ENCODE measurements at places on chromosomes 13 and 19.
A peak's percentile ranks its signal among the peaks of the same experiment; 100 is the strongest.

- no peak for DNase-seq
Measured at GRCh38 chr19:54271106-54271505, 9.8 kb downstream of the LILRB2 start.

DNA sequence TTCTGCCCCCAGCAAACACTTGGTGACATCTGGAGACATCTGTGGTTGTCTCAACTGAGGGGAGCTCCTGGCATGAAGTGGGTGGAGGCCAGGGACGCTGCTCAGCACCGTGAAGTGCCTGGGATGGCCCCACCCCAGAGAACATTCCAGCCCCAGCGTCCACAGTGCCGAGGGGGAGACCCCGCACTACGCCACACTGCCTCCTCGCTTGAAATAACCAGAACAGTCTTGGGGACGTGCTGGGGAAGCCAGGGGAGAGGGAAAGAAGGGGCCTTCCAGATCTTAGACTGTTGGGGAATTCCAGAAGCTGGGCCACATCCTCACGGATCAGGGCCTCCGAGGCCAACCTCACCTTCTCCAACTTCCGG, 4.2 kb downstream of the DPP9 start:
- no peak for DNase-seq

DNA sequence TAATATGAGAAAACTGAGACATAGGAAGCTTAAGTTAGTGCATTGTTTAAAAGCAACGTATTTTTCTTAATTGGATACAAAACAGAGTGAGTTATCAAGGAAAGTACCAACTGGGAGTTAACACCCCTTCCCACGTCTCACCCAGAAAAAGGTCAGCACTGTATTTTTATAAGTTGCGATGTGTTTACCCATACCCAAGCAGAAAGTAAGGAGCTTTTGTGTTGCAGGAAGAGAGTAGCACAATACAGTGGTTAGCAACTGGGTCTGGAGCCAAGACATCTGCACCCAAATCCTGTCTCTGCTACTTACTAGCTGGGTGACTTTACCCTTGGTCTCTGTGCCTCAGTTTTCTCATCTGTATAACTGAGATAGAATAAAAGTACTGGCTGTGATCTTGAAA, 34.3 kb downstream of the FAM216B start:
- no peak for DNase-seq

GRCh38 chr19:791567-792305, 5.5 kb upstream of the PTBP1 start:
- peak; percentile 84 for DNase-seq

DNA sequence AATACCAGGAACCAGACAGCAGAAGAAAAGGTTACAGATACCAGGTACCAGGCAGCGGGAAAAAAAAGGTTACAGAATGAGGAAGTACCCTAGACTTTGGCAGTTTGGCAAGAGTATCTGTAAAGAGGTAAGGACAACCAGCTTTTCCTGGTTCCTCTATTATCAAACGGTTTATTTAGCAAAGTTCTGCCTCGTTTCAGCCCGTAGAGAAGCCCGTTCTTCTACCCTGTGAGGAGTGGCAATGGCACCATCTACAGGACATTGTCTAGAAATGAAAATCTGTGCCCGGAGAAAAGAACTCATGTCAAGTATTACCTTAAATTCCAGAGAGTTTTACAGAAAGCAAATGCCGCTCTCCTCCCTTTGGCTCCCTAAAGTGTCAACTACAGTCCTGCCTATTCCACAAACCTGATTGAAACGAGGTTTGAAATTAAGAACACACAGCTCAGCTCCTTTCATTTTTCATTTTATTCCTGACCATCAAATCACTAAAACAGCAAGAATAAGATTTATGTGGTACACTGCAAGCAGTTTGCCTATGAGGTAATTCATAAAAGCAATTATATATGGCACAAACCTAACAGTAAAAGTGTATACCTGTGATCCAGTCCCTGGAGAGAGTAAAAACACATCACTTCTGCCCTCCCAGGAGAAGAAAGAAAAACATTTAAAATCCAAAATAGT, 226.3 kb downstream of the SLC7A1 start:
- peak; percentile 67 for DNase-seq

DNA sequence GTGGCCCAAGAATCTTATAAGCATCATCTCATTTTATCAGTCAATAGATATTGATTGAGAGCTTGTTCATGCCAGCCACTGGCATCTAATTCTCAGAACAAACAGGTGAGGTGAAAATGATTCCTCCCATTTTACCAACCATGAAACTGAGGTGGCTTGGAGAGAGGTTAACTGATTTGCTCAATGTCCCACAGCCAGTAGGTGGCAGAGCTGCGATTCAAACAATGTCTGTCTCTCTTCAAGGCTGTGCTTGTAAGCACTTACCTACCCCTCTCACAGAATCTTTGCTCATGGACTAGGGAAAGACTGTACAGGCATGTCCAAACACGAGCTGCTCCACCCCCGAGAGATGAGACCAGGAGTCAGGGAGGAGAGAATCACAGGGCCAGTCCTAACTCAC, 21.5 kb upstream of the GSX1 start:
- peak; percentile 49 for DNase-seq

GRCh38 chr19:33641956-33642498, 20.3 kb downstream of the CHST8 start:
- no peak for DNase-seq

DNA sequence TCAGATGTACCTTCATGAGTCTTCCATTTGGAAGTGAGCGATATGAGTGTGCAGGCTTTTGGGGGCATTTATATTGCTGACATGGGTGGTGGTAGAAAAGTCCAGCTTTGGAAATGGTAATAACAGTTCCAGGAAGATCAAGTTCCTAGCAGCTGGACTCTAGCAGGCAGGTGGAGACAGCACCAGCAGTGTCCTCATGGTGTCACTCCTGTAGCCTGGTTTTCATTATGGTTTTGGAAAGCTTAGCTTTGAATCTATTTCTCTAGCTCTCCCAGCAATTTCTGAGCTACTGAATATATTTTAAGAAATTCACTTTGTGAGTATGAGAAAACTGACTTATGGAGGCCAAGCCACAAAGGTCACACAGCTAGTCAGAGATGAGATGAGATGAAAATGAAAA, 523.2 kb upstream of the HTR2A start:
- DNase-seq, result no peak

GRCh38 chr13:98697791-98698190, 54.7 kb downstream of the SLC15A1 start:
- DNase-seq, result no peak

DNA sequence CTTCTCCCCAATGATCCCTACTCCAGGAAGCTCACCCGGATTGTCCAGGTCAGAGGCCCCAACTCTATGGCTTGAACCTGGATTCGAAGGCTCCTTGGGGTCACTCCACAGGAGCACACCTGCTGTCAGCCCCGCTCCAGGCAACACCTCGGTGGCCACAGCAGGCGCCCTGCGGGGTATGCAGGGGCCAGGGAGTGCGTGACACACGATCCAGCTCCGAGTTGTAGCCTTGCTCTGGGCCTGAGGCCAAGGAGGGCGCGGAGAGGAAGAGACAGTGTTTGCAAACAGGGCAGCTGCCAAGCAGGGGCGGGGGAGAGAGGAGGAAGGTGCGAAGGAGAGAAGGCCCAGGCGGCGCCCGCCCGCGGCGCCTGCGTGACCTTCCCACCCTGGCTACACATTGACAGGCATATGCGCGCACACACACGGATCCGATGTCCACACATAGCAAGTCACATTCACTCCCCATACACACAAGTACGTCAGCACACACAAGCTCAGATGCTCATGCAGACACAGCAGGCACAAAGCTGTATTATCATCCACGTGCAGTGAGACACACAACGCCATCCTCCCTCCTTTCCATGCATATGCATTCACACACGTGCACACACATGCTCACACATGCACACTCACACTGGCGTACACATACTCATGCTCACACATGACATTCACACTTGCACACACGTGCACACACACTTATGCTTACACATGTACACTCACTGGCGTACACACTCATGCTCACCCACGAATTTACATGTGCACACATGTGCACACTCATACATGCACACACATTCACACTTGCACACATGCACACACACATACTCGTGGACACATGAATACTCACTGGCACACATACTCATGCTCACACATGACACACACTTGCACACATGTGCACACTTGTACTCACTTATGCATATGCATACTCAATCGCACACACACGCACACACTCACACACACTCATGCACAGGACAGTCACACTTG, 10.4 kb downstream of the SBK2 start:
- DNase-seq, result peak; percentile 40

DNA sequence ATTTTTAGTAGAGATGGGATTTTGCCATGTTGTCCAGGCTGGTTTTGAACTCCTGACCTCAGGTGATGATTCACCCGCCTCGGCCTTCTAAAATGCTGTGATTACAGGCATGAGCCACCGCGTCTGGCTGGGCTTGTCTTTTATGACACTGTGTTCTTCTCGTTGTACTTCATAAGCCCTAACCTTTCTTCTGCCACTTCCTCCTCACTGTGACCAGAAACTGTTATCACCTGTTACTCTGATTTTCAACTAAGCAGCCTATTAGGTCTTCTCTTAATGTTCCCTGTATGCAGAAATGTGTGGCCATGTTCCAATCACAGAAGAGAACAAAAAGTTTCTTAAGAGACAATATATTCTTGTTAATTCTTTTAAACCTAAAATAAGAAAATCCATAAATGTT, 16.4 kb downstream of the ZNF790 start:
- no peak for DNase-seq

DNA sequence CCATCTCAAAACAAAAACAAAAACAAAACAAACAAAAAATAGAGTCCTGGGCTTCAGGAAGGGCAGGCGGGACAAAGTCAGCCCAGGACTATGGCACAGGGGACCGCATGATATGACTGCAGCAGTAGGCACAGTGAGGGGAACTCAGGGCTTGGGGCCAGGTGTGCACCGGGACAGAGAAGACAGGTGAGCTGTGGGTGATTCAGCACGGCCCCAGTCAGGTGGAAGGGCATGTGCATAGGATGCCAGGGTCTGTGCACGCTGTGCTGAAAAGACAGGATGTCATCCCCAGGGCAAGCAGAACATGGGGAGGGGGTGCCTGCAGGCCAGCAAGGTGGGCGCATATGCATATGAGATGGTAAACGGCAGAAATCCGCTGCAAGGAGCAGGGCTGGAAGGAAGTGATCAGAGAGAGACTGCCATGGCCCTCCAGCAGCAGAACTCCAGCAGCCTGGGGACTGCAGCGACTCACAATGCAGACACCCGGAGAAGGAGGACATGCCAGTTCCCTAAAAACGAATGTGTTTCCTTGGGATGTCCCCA, 15.0 kb downstream of the EPS15L1 start:
- no peak for DNase-seq

DNA sequence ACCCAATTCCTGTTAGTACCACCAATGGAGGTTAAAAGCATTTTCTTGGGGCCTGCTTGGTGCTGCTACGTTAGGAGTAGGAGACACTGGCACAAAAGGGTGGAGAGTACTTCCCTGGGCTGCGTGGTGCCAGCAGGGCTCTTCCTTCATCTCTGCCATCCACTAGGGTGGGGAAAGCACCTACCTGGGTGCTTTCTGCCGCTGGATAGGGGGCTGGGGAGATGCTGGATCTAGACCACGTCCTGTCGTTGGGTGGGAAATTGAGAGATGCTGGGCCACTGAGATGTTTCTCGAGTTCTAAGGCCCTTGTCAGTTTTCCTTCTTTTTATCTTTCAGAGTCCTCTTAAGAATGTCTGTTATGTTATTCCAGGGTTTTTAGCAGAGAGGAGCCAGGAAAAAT, 6.7 kb upstream of the FCGBP start:
- DNase-seq, result no peak

Measured in NCI-H82 (cell line).